NCI-H1105 (cell line): ENCODE measurements at places on chromosomes 5 and 9.
A peak's percentile ranks its signal among the peaks of the same experiment; 100 is the strongest.

DNA sequence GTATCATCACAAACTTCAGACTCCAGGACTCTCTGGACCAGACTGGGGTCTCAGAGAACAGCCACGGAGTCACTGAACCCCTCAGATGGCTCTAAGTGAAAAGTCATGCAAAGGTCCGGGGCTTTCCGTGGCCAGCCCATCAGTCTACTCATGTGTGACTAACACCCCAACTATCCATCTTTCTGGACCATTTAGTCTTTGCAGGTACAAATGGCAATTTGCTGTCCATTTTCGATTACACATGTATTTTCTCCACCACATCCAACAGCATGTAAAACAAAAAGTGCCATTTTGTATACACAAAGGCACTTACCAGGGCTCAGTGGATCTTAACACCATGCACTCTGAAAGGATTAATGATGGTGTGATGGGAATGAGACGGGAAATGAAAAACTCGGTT, 387.7 kb downstream of the BNC2 start:
- DNase-seq: no peak

- DNase-seq: no peak
These were observed 12.4 kb upstream of the AKNA start for GRCh38 chr9:114400219-114400618.

GRCh38 chr5:160044967-160045366, 36.0 kb downstream of the TTC1 start:
- no peak for DNase-seq

DNA sequence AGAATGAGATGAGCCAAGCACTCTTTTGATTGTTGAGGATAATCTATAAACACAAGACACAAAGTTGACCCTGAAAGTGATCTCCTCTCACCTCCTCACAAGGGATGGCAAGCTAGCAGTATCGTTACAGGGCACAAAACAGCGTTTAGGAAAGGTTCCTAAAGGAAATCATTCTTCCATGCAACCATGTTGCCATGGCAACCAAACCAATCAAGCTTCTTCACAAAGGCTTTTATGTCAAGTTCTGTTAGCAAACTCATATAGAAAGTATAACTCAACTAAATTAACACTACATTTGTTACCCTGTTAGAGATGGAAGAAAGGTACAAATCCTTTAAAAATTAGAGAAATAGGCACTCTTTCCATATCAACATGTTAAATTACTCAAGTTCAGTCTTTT, 1016.8 kb upstream of the DMAC1 start:
- peak; percentile 31 for DNase-seq

DNA sequence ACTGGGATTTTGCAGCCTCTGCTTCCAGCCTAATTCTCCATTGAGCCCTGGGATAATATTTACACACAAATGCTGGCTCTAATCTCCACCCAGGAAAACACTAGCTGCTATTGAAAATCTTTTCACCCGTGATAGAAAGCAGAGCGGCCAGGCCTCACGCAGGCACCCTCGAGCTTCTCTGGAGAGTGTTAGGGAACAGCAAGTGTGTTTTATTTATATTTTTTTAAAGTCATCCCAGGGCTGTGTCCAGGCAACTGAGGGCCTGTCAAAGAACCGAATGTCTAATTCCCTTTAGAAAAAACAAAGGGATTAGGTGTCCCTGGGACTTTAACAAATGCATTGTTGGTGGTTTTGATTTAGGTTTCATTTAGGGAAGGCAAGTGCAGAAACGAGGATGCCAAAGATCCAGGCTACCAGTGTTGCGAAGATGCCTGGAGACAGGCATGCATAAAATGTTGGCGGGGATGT, 51.2 kb upstream of the SPRY4 start:
- no peak for DNase-seq

DNA sequence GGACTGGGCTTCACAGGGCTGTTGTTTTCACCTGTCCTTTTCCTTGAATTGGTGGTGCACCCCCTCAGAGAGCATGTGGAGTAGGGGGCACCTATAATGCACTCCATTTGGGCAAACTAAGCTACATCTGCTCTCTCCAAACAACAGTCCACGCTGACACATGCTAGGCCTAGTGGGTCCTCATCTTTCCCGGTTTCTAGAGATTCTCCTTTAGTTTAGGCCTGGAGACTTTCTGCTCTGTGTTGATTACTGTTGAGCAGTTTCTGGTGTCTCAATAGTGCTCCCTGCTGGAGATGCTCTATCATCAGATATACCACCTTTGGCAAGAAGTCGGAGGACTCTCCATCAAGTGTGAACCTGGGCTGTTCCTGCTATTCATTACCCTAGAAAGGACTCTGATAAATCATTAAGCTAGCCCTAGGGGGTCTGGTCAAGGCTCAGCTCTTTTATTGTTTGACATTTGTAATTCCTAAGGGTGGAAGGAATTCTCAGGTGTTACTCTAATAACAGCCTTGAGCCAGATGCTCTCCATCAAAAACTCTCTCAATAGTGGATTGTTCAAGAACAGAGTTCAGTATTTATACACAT, 64.0 kb upstream of the FYB1 start:
- peak; percentile 17 for DNase-seq

- DNase-seq: no peak
These were observed 586.7 kb downstream of the HINT1 start for GRCh38 chr5:130578354-130578753.

DNA sequence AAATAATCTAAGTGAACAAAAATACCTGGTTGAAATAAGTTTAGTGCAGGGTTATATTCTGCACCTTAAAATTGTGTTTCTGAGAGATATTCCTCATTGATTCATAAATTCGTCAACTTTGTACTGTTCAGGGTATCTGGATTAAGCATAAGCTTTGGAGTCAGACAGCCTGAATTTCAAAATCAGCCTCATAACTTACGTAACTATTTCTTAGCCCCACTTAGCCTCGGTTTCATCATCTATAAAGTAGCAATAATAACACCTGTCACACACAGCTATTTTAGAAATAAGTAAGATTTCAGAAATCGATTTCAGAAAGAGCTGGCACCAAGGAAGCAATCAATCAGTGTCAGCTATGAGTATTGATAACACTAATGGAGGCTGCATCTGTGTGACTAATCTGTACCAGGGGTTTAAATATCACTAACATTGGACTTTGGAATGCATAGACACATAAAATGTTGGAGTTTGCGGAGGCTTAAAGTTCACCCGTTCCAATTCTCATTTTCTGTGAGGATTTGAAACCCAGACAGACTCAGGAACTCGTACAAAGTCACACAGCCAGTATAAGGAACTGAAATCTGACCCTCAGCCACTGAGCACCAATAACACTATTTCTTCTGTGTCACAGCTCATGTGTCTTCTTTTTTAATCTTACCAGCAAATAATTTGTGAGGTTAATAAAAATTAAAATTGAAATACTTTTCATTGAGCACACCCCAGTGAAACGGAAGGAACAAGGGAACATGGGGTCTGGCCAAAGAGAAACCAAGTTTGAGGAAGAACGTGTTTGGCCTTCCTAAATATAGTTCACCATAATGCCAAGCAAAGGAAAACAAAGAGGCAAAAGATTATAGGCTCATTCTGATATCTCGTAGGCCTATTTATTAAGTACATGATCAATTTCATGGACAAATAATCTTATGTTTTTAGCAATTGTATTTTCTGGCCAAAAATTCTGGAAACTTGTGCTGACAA, 194.4 kb upstream of the PTGER4 start:
- no peak for DNase-seq

- DNase-seq: no peak
These were observed at the start of gene IL17B for GRCh38 chr5:149379177-149379761. Gene IL17B, minus strand, starts transcription at chr5:149379292. Its CDS starts 67 bp downstream, at chr5:149379225.

- DNase-seq: no peak
These were observed 1.9 kb downstream of the RAI14 start for GRCh38 chr5:34657988-34658387.

DNA sequence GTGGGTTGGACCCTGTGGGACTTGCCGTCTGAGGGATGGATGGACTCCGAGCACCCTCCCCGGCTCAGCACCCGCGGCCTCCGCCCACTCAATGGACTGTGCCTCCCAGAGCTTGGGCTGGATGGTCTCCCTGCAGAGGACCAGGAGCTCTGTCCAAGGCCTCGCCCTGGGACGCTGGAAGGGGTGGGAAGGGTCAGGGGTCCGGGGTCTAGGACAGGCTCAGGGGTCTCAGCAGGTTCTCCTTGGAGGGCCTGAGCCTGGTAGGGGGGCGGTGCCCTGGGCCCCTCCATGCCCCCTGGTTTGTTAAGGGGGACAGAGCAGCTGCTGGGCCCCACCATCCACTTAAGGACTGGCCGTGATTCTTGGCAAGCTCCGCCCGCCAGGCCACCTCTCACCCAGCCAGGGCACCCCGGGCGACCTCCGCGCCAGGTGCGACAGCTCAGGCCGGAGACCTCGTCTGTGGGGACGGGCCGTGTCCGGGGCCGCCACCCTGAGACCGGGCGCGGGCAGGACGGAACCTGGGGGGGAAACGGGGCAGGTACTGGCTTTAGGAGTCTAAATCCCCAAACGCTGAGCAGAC, 29.2 kb downstream of the EXOC3 start:
- peak; percentile 45 for DNase-seq

- DNase-seq: no peak
These were observed 162.7 kb downstream of the C9orf50 start for GRCh38 chr9:129458155-129458661.
